Activated CD4-positive, alpha-beta memory T cell treated with anti-CD3 and anti-CD28 coated beads for 36 hours (primary cell): ENCODE measurements at places on chromosomes 11 and 22. TPM values are rescaled to one million over a fixed set of nuclear protein-coding genes. Genes with fewer than 3 reads are reported as not detected.

- no peak for DNase-seq
- no peak overlapping the region for H3K27ac ChIP-seq
- H3K4me1 ChIP-seq, result peaks cover 5% of the 10 kb centered on the region
- no peak overlapping the region for H3K4me3 ChIP-seq
- H3K36me3 ChIP-seq, result no peaks in the 10 kb centered on the region
These were observed 6.1 kb downstream of the INS start for GRCh38 chr11:2154889-2155288.

- no peak for DNase-seq
- H3K4me3 ChIP-seq, result no peak overlapping the region
- no peak overlapping the region for H3K27ac ChIP-seq
- no peaks in the 10 kb centered on the region for H3K36me3 ChIP-seq
These were observed 3.6 kb downstream of the MLC1 start for GRCh38 chr22:50081426-50082196.

The SMTNL1 gene
- not detected for total RNA-seq

DNA sequence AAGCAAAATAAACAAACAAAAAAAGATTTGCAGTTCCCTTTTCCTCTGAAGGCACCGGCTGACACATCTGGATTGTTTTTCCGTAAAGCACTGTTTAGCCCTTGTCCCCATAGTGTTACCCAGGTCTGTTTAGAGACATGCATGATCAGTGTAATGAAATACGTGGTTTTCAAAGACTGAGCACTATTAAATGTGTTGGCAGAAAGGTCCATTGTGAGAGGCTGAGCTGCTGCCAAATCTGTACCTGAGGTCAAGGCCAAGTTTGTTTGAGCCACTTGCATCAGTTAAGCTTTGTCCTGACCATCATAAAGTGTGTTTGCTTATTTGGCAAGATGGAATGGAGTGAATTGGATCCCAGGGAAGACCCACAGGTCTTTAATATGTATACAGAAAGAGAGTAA is 26.3 kb downstream of the CTR9 start:
- H3K27me3 ChIP-seq, result no peaks in the 10 kb centered on the region
- DNase-seq, result no peak
- no peak overlapping the region for H3K4me3 ChIP-seq
- no peak overlapping the region for H3K27ac ChIP-seq
- peaks cover 41% of the 10 kb centered on the region for H3K36me3 ChIP-seq

The RPS25 gene
- total RNA-seq, result 1,922 TPM

DNA sequence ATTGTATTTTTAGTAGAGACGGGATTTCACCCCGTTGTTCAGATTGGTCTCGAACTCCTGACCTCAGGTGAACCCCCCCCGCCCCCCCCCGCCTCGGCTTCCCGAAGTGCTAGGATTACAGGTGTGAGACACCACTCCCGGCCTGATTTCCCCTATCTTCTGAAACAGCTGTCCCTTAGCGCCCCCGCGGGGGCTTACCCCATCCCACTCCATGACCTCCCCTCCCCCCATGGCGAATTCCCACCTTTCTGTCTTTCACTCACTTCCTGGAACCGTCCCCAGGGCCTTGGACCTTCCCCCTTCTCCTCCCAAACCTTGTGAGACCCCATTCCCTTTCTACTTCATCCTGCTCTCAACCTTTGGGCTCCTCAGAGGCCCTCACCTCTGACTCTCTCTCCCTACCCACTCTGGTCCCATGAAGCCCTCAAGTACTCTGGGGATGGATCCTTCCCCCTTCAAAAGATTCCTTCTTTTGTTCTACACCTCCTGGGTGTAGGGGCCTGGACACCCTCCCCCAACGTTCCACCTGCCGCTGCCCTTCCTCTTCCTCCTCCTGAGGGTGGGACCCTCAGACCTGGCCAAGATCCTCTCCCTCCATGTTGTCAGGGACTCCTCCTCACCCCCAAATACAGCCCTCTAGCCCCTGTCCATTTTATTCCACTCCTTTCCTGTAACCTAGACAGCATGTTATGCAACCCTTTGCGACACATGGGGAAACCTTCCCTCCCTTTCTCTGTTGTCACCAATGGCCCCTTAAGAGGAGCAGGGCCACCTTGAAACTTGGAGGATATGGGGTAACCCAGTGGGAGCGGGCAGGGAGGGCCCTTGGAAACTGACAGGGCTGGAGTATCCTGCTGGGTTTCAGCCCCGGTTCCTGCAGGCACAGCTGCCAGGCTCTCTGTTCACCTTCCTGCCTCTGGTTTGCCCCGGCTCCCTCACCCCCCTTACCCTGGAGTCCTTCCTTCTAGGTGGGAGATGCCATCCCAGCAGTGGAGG is 1.1 kb downstream of the PRDX5 start:
- H3K4me1 ChIP-seq, result peaks cover 25% of the 10 kb centered on the region
- DNase-seq, result no peak
- peaks cover 33% of the 10 kb centered on the region for H3K36me3 ChIP-seq
- H3K4me3 ChIP-seq, result peak overlapping the region; percentile 92

DNA sequence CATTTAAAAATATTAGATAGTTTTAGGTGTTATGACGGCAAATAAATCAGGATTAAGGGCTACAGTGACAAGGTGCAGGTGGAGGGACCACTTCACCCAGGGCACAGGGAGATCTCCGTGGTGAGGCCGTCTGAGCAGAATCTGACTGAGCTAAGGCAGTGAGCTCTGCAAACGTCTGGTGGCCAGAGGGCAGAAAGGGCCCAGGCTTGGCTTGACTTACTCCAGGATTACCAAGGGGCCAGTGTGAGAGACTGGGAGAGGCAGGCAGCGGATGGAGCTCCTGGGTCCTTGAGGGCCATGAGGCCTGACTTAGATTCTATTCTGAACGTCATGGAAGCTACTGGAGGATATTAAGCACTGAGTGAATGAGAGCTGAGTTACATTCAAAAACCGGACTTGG is 125.9 kb upstream of the B3GAT1 start:
- H3K36me3 ChIP-seq, result no peaks in the 10 kb centered on the region
- H3K27me3 ChIP-seq, result peaks cover 11% of the 10 kb centered on the region
- H3K4me3 ChIP-seq, result no peak overlapping the region
- no peak overlapping the region for H3K27ac ChIP-seq

- DNase-seq, result no peak
- no peak overlapping the region for H3K27ac ChIP-seq
- H3K4me3 ChIP-seq, result no peak overlapping the region
- peaks cover 10% of the 10 kb centered on the region for H3K4me1 ChIP-seq
- no peaks in the 10 kb centered on the region for H3K36me3 ChIP-seq
These were observed 91.0 kb downstream of the KCNQ1 start for GRCh38 chr11:2535673-2536439.

DNA sequence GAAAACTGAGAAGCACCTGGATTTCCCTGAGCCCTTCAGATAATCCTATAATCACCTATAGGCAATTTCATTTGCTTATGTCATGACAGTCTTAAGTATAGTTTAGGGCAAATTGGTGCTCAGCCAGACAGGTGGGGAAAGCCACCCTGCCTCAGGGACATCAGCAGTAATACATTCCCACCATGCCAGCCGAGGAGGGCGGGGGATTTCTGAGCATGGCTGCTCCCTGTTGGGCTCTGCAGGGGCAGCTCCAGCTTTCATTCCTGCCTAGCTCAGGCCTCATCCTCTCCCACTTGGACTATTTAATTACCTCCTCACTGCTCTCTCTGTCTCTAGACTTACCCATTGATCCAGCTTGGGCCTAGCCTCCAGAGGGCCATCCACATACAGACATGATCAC is 9.0 kb upstream of the DRD2 start:
- peaks cover 22% of the 10 kb centered on the region for H3K27me3 ChIP-seq
- no peak for DNase-seq
- H3K4me3 ChIP-seq, result no peak overlapping the region

- DNase-seq, result peak; percentile 57
- peaks cover 2% of the 10 kb centered on the region for H3K4me1 ChIP-seq
- H3K4me3 ChIP-seq, result no peak overlapping the region
- H3K27ac ChIP-seq, result no peak overlapping the region
These were observed 20.9 kb downstream of the SERGEF start for GRCh38 chr11:17991783-17992433.

- H3K27ac ChIP-seq, result no peak overlapping the region
- H3K4me1 ChIP-seq, result no peaks in the 10 kb centered on the region
- no peaks in the 10 kb centered on the region for H3K36me3 ChIP-seq
These were observed 56.9 kb downstream of the ABTB2 start for GRCh38 chr11:34300926-34301295.

- H3K27me3 ChIP-seq, result peaks cover 4% of the 10 kb centered on the region
- H3K4me3 ChIP-seq, result no peak overlapping the region
- DNase-seq, result no peak
These were observed 136.9 kb upstream of the ZC3H12C start for GRCh38 chr11:109956124-109956793.

DNA sequence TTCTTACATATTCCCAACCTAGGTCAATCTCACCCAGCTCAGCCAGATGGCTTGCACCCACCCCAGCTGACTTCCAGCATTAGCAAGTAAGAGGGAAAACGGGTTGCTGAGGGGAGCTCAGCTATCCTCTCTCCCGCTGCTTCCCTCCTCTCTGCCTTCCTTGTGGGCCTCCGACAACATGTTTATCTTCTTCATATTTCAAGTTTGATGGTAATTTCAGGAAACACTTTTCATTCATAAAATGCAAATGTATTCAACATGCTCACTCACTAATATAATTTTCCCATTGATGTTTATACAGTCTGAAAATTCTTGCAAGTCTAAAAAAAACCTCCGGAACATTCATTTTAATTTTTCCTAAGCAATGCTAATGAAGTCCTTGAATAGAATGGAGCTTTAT is 372.5 kb upstream of the B3GAT1 start:
- H3K4me1 ChIP-seq, result no peaks in the 10 kb centered on the region
- no peak overlapping the region for H3K4me3 ChIP-seq
- no peak for DNase-seq
- peaks cover 25% of the 10 kb centered on the region for H3K27me3 ChIP-seq
- no peaks in the 10 kb centered on the region for H3K36me3 ChIP-seq

DNA sequence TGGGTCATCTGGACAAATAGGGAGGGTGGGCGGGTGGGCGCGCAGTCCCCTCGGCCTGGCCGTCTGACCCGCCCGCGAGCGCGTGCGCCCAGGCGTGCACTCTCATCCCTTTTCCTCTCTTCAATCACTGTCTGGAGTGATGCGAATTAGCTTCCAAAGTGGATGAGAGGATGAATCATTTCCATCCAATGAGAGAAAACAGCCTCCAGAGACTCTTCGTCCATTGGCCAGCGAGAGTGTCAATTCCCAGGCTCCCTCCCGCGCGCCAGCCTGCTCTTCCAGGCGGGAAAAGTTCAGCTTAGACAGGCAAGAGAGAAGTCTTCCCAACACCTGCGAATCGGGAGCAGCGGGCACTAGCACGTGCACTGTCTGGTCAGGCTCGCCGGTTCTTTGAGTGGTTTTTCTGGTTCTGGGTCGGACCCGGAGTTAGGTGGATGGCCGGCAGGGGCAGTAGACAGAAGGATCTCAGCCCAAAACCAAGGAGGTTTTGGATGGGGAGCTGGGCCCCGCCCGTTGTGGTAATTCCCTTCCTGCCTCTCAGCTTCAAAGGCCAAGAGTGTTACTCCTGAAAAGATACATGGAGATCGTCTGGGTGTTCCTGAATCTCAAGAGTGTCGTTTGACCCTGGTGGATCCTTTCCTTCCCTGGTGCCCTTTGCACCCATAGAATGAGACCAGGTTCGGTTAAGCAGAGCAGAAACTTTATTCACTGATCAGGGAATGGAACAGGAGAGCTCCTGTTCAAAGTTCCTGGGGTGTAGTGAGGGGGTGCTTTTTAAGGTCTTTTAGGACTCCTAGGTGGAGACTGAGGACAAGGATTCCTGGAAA is 33.4 kb upstream of the GLYATL1 start:
- no peak for DNase-seq
- no peaks in the 10 kb centered on the region for H3K4me1 ChIP-seq
- no peaks in the 10 kb centered on the region for H3K36me3 ChIP-seq
- no peak overlapping the region for H3K27ac ChIP-seq
- peaks cover 53% of the 10 kb centered on the region for H3K27me3 ChIP-seq

DNA sequence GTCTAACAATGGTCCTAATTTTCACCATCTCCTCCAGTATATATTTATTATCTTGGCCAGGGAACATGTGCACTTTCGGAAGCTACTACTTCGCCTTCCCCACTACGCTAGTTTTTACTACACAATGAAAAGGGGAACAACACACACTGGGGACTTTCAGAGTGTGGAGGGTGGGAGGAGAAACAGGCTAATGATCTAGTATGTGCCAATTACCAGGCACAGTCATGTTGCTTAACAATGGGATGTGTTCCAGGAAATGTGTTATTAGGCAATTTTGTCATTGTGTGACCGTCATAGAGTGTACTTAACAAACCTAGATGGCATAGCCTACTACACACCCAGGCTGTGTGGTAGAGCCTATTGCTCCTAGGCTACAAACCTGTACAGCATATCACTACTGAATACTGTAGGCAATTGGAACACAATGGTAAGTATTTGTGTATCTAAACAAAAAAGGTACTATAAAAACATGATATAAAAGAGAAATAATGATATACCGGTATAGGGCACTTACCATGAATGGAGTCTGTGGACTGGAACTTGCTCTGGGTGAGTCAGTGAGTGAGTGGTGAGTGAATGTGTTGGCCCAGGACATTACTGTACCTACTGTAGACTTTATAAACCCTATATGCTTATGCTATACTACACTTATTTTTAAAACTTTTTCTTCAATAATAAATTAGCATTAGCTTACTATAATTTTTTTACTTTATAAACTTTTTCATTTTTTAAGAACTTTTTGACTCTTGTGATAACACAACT is 20.1 kb upstream of the CUL5 start:
- H3K27ac ChIP-seq, result no peak overlapping the region
- H3K4me1 ChIP-seq, result no peaks in the 10 kb centered on the region
- no peak overlapping the region for H3K4me3 ChIP-seq
- DNase-seq, result no peak

GRCh38 chr22:36822581-36822980 is 5.7 kb upstream of the PVALB start:
- H3K27me3 ChIP-seq, result peaks cover 27% of the 10 kb centered on the region
- peaks cover 1% of the 10 kb centered on the region for H3K4me1 ChIP-seq
- H3K36me3 ChIP-seq, result no peaks in the 10 kb centered on the region
